ENCODE measurements at places on chromosomes 7 and 10.

- DNase-seq = no peak
These were observed 64.5 kb upstream of the BTBD16 start for GRCh38 chr10:122206471-122207065.

GRCh38 chr7:142583446-142583845 lies 165.8 kb upstream of the PRSS1 start:
- no peak for DNase-seq

DNA sequence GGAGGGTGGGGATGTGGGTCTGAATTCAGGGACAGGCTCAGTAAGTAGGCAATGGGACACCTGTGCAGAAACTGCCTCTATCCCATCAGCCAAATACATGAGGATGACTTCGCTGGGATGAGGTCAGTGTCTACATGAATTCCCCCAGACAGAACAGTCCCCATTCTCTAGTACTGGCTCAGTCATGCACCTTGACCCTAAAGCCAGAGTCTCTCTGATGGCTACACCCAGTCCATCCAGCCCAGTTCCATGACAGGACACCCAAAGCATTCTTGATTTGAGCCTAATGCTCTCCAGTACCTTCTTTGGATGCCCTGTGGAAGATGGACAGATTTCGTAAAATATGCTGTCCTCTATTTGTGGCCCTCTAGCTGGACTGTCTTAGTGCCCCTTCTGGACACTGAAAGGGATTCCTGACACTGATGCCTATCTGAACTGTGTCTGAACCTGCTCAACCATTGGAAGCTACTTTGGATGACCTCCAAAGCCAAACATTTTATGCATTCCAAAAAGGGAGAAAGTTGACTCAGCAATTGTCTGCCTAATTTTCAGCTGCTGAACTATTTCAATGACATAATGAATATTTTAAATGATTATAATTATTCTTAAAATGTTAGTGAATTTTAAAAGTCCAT lies 14.6 kb downstream of the SFRP4 start:
- no peak for DNase-seq

- DNase-seq = no peak
These were observed 292.9 kb downstream of the PTEN start for GRCh38 chr10:88156341-88156740.

DNA sequence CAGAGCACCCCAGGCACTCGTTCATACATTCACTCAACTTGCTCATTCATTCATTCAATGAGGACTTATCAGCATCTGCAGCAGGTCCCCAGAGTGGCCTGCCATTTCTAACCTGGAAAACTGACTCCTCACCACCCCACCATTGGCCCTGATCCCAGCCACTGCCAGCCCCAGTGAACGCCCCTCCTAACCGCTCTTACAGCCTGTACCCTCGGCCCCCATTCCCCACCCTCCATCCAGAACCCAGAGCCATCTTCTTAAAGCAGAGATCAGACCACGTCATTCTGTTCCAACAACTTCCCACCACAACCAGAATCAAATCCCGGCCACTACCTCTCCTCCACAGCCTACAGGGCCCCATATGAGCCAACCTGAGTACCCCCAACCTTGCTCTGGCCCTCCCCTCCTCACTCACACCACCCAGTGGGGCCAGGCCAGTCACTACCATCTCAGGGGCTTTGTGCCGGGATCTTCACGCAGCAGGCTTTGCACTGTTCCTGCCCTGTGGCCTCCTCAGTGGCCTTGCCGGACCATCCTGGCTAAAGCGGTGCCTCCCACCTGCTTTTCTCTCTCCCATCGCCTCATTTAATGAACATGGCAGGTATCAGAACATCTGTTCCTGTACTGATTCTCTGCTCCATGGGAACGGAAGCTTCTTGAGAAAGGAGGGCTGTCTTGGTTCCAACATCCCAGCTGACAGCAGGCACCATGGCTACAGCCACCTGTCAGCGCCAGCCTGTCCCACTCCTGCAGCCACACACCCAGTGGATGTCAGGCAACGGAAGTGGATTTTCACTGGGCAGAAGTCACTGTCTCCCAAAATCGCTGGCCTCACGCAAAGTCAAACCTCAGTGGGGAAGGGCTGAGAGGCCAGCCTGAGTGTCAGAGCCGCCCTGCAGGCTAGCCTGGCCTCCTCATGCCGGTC lies 45.4 kb downstream of the FAM53B start:
- no peak for DNase-seq

DNA sequence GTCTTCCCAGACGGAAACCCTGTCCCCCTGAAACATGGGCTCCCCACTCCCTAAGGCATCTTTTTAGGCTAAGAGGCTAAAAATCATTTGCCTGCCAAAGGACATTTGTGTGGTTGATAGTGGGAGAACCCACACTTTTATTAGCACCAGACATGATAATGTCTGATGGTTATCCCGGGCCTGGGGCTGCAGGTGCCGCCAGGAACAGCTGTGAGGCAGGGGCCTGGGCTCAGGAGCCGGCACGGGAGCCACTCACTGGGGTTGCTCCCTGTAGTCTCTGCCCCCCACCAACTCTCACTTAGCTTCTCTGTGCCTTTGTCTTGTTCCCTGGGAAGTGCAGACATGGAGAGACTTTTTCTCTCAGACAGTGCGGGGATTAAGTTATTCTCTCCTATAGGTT lies 193.6 kb downstream of the GLRX3 start:
- no peak for DNase-seq

DNA sequence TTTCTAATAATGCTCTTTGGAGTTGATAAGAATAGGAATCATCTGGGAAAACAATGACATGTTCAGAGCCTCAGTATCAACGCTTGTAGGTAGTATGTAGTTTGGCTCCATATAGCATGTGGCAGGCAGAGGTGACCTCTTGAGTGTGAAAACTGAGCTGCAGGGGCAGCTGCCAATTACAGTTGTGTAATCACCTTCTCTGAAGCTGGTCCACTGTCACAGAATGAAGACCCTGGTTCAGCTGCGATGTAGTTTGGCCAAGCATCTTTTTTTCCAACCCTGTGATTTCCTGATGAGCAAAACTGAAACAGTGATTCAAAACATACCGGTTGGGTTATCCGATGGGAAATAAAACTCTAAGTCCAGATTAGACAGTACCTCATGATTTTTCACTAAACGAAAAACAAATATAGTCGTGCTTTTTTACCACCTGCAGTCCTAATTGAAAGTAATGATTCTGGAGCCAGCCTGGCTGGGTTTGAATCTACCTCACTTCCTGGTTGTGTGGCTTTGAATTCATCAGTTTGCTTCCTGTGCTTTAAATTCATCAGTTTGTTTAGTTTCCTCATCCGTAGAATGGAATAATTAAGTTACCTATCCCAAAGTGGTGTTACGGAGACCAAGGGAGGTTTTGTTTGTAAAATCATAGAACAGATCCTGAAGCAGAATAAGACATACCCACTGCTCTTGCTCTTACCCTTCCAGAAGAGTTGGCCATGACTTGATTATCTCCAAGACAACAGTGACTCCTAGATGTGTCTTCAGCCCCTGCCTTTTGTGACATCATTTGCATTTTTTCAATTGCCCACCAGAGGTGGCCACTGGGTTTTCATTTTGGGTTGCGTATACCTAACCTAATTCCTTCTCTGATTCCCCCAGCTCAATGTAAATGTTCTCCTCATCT lies 87.4 kb downstream of the CELF2 start:
- DNase-seq = no peak

DNA sequence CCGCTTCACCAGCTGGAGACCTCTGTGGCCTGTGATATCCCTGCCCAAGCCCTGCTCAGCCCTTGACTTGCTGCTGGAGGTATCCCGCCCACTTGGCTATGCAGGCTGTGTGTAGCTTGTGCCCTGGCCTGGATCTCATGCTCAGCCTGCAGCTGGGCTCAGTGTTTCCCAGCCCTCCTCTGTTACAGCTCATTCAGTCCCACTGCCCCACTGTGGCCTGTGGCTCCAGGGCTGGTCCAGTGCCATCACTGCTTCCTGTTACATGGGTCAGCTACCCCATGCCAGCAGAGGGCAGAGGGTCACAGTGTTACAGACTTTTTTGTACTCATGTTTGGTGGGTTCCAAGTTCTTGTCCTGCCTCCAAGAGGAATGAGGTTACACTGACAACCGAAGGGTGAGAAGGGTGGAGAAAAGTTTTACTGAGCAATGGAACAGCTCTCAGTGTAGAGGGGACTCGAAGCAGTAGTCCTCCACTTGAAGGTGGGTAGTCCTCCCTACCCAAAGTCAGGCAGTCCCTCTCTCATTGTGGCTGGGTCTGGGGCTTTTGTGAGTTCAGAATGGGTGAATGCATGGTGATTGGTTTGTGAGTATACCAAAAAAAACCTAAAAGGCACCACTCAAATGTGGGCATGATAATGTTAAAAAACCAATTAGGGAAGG lies 100.4 kb downstream of the ANKRD7 start:
- DNase-seq = no peak

- no peak for DNase-seq
These were observed 169.8 kb upstream of the GPR26 start for GRCh38 chr10:123496375-123496774.

DNA sequence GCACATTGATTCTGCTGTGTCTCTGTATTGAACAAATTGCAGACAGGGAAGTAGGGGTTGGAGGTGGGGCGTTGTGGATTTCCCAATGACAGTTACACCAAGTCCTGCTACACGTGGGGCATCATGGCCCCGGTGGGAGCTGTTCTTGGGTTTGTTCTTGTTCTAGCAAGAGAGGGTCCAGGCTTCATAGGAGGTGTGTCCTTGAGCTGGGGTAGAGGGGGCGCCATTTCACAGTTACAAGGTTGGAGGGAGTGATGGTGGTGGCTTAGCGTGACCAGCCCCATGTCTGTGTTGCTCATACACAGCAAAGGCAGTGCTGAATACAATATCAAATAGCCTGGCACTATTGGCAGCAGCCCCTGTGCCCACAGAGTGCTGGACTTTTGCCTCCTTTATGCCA lies 15.7 kb downstream of the SH2D4B start:
- DNase-seq = no peak

Data from HuH-7 (cell line).